Esophagus squamous epithelium (tissue), 5 donors: ENCODE measurements at places on chromosomes 2 and 18.
A peak's percentile ranks its signal among the peaks of the same experiment; 100 is the strongest.

DNA sequence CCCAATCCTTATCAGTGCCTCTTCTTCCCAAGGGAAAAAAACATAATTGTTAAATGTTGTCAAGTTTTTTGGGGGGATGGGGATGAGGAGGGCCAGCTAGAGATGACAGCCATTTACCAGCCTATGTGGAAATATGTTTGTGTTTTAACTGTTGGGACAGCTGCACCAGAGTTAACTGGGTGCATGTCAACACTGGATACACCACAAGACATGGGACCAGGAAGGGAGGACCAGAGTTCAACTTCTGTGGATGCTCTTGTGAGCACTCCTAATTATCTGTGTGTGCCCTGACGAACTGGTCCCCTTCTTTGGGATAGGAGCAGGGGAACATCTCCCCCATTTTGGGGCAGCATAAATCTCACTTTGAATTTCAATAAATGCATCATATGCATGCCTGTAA lies 66.1 kb upstream of the FZD5 start:
- no peaks in the 10 kb centered on the region for H3K36me3 ChIP-seq
- no peaks in the 10 kb centered on the region for H3K27me3 ChIP-seq
- no peaks in the 10 kb centered on the region for H3K4me1 ChIP-seq
- H3K27ac ChIP-seq: no peak overlapping the region

GRCh38 chr2:100704156-100704555 lies 115.8 kb upstream of the NPAS2 start:
- no peaks in the 10 kb centered on the region for H3K36me3 ChIP-seq
- DNase-seq: no peak
- no peaks in the 10 kb centered on the region for H3K4me1 ChIP-seq
- no peak overlapping the region for H3K4me3 ChIP-seq
- no peaks in the 10 kb centered on the region for H3K27me3 ChIP-seq

DNA sequence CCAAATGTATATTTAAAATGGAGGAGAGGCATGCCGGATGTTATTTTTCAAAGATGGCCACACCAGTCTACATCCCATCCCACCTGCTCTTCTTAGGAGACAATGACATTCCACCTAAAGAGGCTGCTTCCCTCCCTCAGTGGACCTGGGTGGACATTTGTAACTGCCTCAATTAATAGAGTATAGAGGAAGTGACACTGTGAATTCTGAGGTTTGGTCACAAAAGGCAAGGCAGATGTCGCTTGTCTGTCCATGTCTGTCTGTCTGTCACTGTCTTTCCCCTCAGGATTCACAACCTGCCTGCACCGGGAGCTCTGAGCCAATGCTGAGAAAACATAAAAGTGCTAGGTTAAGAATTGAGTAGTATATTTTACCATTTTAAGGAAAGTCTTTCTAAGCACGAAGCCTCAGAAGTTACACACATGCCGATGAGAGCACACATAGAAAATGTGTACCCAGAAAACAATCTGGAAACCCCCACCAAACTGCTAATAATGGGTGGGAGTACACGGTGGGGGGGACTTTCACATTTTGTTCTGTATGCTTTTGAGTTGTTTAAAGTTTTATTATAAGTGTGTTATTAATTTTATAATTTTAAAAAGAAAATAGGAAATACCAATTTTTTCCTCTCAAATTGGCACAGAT lies 21.0 kb downstream of the MIB1 start:
- no peak overlapping the region for H3K4me3 ChIP-seq
- H3K36me3 ChIP-seq: peaks cover 11% of the 10 kb centered on the region
- peaks cover 31% of the 10 kb centered on the region for H3K4me1 ChIP-seq
- H3K27ac ChIP-seq: no peak overlapping the region

- H3K36me3 ChIP-seq: peaks cover 8% of the 10 kb centered on the region
- no peak for DNase-seq
- no peak overlapping the region for H3K4me3 ChIP-seq
Measured at GRCh38 chr2:36741188-36741837, 44.8 kb downstream of the VIT start.

- no peaks in the 10 kb centered on the region for H3K27me3 ChIP-seq
- H3K36me3 ChIP-seq: no peaks in the 10 kb centered on the region
- DNase-seq: no peak
- H3K27ac ChIP-seq: no peak overlapping the region
Measured at GRCh38 chr2:105553538-105554196, 154.8 kb upstream of the FHL2 start.

- peaks cover 34% of the 10 kb centered on the region for H3K4me1 ChIP-seq
- H3K27ac ChIP-seq: peak overlapping the region; percentile 51
- no peaks in the 10 kb centered on the region for H3K27me3 ChIP-seq
- no peak for DNase-seq
Measured at GRCh38 chr2:234290671-234291070, 206.2 kb downstream of the ARL4C start.

- no peak overlapping the region for H3K4me3 ChIP-seq
- H3K27ac ChIP-seq: no peak overlapping the region
- H3K4me1 ChIP-seq: peaks cover 19% of the 10 kb centered on the region
- H3K27me3 ChIP-seq: no peaks in the 10 kb centered on the region
- H3K36me3 ChIP-seq: peaks cover 100% of the 10 kb centered on the region
- no peak for DNase-seq
Measured at GRCh38 chr2:86487062-86487461, 45.9 kb downstream of the KDM3A start.

GRCh38 chr2:222993920-222994650 lies 57.9 kb upstream of the KCNE4 start:
- peak overlapping the region; percentile 37 for H3K27ac ChIP-seq
- H3K4me3 ChIP-seq: no peak overlapping the region

DNA sequence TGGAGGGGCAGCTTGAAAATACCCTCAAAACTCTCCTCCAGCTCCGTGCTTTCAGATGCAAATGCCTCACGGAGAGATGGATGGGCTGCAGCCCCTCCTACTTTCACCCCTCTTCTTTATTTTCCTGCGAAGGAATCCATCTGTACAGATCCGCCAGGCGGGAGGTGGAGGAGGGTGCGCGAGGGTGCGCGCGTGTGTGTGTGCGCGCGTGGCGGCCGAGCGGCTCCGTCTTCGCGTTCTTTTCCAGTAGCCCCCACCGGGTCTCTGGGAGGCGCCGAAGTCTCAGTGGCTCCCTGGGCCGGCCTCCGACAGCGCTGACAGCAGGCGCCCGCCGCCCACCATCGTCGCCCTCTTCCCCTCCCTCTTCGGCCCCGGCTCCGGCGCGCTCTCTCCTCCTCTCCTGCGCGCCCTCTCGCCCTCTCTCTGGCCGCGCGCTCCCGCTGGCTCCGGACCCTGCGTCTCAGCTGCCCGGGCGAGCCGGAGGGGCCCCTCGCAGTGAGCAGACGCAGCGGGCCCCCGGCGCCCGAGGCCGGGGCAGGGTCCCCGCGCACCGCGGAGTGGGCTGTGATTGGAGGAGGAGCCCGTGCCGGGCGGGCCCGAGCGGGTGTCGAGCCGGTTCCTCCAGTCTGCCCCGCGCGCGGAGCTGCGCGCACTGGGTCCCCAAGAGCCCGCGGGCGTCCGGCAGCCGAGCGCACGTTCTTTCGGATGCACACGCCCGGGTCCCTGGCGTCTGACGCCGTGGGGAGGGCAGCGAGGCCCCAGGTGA lies at the start of gene CDH7:
Gene CDH7, plus strand, starts transcription at position 624 of the 766 bp plus-strand sequence. CDS start 11,831 bp downstream, outside the sequence.
- no peaks in the 10 kb centered on the region for H3K27me3 ChIP-seq
- H3K27ac ChIP-seq: no peak within 1 kb of the TSS
- H3K4me3 ChIP-seq: peak within 1 kb of the TSS; percentile 31
